ENCODE measurements at places on chromosomes 7 and 10.

DNA sequence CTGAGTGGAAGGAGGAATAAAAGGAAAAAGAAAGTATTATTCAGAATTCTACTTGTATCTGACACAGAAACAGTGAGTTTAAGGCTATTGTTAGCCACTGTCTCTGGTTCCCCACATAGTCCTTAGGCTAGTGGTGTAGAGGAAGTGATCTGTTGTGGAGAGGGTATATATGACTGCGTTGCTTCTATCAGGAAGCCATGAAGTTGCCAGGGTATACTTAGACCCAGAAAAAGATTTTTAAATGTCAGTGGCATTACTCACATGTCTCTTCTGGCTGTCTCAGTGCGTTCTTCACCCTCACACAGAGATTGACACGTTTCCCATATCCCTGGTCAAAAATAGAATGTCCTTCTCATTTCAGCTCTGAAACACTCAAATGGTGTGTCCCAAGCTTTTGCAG is 72.7 kb downstream of the SEM1 start:
- no peak for DNase-seq

DNA sequence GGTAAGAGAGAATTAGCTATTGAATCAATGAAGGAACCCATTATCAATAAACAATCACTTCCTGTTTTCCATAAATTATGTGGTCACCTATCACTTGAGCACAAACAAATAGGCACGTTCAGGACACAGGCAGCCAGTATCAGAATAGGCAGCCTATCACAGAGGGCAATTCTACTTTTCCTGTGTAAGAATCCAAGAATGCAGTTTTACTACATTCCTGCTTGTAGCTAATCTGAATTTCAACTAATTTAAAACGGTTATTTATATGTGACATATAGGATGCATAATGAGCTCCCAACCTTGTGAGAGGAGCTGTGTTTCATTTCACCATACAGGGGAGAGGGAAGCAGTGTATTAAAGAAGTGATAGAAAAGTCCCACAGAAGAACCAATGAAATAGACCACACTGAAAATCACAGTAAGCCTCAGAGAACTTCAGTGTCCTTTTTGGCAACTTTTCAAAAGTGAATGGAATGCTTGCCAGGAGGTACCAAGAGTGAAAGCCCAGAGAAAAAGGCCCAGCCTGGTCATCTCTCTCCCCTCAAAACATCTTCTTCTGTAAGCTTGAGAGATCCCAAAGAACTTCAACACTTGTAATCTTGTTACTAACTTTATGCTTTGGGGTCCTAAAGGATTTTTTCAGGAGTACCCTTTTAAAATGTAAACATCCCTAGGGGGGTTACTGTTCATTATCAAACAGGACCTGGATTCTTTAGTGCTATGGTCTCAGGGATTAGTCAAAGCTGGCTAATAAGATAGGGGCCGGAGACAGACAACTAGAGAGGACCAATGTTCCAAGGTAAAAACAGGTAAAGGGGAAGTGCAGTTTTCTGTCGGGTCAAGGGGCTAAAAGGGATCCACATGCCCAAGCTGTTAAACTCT is 1.3 kb downstream of the IMMP2L start:
- DNase-seq: no peak

- DNase-seq: no peak
Measured at GRCh38 chr7:158442260-158442659, 145.4 kb downstream of the PTPRN2 start.

GRCh38 chr7:96238976-96239766 is 82.7 kb downstream of the SLC25A13 start:
- no peak for DNase-seq

GRCh38 chr7:5352440-5353010 is 69.8 kb downstream of the SLC29A4 start:
- no peak for DNase-seq

GRCh38 chr7:124152859-124153692 is 120.2 kb upstream of the TMEM229A start:
- no peak for DNase-seq

- no peak for DNase-seq
Measured at GRCh38 chr10:69362471-69362954, 54.2 kb downstream of the TACR2 start.

- DNase-seq: no peak
Measured at GRCh38 chr7:75639071-75639885, 99.5 kb downstream of the HIP1 start.

DNA sequence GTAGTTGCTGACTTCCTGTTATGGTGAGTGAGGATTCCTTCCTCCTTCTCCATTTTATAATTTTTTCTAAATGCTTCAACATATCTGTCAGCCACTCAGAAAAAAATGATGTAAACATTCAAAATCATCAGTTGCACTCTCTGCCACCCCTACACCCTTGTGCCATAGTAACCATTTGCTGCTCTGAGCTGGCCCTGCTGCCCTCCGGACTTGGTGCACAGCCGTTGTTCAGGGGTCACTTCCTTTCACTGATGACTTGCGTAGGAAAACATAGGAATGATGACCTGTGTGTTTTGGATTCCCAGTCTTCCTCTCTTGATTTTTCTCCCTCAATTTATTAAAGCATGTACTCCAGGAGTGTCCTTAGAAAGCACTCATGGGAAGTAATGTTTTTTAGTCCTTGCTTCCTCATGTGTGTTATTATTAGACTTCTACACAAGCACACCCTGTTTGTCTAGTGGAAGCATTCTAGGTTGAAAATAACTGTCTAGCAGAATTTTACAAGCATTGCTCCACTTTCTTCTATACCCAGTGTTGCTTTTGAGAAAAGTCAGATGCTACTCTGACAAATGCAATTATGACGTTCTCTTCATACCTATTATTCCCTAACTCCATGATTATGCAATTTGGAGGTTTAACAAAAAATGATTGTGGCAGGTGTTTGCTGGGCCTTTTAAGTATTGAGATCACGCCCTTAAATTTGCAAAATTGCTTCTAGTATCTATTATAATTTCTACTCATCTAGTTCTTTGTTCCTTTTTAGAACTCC is 62.6 kb upstream of the MTPN start:
- DNase-seq: no peak

DNA sequence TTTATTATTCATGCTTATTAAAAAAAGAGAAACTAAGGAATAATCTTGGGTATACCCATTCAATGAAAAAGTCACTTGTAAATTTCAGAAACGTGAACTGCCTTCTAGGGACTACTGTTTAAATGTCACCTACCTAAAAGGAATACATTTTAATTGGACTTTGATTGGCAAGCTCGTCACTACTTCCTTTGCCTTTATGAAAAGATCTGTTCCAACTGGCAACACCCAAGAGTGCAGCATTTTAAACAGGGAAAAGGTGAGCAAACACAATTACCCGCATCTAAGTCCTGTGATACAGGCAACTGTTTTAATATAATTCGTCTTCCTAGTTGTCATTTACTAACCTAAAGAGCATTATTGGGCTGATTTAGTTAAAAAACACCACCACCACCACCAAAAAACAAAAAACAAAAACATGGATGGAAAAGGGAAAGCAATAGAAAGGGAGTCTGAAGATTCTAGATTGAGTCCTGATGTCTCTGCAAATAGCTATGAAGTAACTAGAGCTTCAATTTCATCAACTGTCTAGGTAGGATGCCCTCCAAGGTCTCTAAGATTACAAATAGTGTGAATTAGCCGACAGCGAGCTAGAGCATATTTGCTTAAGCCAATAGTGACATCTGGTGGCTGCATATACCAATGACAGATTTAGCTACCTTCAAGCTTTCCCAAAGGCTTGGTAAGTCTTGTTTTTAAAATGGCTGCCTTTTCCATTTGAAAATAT is 33.8 kb upstream of the ICA1 start:
- DNase-seq: peak; percentile 74

DNA sequence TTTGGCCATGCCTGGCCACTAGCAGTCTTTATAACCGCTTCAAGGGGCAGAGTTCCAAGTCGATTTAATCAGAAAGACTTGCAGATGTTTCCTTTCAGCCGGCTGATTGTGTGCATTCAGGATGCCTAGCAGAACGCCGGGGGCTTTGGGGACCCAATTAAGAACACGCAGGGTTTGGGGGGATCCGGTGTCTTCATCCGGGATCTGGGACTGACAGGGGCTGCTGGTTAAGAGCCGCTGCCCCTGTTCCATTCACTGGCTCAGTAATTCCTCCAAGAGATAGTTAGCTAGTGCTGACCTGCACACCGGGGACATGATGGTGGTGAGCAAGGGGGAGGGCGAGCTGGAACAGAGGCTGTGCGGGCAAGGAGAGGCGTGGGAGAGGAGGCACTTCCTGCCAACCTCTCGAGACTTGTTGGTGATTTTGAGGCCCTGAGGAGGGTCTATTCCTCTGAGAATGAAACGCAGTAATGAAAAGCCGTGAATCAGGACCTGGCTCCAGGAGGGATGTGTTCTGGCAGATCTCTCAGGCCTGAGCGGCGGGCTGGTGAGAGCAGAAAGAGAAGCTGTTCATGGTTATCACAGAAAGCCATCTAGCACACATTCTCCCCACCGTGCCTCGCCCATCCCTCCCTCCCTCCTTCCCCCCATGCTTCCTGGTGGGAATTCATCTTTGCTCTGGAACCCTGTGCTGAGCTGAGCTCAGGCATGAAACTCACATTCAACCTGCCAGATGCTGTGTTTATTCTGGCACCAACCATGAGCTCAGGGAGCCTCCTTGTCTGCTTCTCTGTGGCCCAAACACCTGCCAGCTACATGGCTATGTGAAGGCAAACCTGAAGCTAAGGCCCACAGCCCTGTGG is 152.0 kb downstream of the CCDC3 start:
- peak; percentile 6 for DNase-seq

GRCh38 chr10:28991333-28992270 is 297.3 kb upstream of the LYZL1 start:
- DNase-seq: no peak

DNA sequence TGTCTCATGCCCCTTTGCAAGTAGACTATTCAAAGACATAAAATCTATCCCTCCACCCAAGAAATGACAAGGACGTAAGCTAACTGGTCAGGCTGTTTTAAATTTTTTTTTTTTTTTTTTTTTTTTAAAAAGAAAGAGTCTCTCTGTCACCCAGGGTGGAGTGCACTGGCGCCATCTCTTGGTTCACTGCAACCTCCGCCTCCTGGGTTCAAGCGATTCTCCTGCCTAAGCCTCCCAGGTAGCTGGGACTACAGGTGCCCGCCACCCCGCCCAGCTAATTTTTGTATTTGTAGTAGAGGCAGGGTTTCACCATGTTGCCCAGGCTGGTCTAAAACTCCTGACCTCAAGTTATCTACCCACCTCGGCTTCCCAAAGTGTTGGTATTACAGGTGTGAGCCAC is 11.2 kb downstream of the TRA2A start:
- no peak for DNase-seq

DNA sequence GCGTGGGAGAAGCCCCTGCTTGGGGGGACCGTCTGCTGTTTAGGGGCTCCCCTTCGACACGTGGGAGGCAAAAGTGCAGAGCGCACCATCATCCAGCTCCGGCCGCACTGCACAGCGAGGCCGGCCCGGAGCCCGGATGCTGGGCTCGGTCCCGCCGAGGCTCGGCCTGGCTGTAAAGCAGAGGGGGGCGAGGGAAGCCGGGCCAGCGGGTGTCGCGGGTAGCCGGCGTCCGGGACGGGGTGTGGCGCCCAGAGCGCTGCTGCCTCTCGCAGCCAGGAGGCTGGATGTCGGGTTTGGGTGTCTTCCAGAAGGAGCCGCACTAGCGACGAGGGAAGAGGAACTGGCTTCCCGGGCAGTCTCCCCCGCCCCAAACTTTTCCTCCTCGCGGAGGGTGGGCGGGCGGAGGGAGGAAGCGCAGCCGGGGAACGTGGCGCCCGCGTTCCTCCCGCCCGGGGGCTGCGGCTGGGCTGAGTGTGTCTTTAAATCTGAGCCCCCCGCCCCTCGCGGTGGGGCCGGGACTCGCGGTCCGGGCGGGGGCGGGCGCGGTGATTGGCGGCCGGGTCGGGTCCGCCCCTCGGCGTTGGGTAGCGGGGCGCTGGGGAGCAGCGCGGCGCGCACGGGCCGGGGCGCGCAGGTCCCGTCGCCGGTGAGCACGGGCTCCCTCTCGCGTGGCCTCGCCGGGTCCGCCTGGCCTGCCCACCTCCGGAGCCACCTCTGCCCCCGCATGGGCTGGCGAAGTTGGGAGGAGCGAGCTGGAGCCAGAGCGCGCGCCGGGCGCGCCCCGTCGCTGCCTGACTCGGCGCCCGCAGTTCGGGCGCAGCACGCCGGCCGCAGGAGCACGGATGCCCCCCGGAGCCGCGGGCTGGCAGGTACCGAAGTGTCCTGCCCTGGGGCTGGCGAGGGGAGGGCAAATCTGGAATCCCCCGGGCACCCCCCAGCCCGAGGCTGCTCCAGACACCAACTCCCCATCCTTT is at the start of gene PALD1:
TSS of gene PALD1 (plus strand) at position 577 of the 974 bp plus-strand sequence. CDS start 47,185 bp downstream, outside the sequence.
- peak; percentile 58 for DNase-seq

GRCh38 chr7:90621125-90621746 is 25.1 kb downstream of the CDK14 start:
- DNase-seq: no peak

DNA sequence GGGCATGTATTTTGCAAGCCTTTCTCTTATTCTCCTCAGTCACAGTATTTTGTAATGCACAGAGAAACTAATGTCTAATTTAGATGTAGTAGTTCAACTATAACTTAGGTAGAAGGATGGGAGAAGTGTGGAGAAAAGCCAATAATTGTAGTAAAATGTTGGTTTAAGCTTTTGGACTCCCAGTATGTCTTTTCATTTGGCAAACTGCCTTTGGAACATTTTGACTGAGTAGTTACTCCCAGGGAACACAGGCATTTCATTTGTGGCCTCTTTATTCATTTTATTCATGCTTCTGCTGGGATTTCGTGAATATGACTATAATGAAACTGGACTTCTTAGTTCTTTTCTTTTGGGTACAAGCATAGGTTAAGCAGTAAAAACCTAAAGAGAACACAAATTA is 79.0 kb downstream of the EXOC4 start:
- no peak for DNase-seq

GRCh38 chr10:97889461-97890265 is 40.0 kb downstream of the GOLGA7B start:
- peak; percentile 86 for DNase-seq

- DNase-seq: no peak
Measured at GRCh38 chr10:132665946-132666704, 119.8 kb downstream of the NKX6-2 start.

- no peak for DNase-seq
Measured at GRCh38 chr10:83333566-83333965, 805.7 kb upstream of the GHITM start.

GRCh38 chr10:22646388-22646853 is 68.0 kb downstream of the PIP4K2A start:
- DNase-seq: no peak

DNA sequence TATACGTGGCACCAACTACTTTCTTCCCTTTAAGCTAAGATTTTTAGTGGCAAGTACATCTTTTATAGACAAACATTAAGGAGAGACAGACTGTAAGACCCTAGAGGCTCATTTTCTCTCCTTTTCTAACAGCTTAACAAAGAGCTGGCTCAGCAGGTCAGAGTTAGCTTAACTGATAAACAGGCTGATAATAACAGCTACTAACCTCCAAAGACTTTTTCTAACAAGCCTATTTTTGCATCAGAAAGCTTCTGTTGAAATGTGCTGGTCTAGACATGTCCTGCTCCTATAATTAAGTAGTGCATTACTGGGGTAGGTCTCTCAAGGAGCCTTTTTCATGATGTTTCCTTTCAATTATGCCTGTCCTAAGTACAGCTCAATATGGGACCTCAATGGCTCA is 238.2 kb upstream of the FAM3C start:
- no peak for DNase-seq
